Daoy (cell line): ENCODE measurements at places on chromosomes 7 and 10. TPM values are rescaled to one million over a fixed set of nuclear protein-coding genes. Genes with fewer than 3 reads are reported as not detected.

DNA sequence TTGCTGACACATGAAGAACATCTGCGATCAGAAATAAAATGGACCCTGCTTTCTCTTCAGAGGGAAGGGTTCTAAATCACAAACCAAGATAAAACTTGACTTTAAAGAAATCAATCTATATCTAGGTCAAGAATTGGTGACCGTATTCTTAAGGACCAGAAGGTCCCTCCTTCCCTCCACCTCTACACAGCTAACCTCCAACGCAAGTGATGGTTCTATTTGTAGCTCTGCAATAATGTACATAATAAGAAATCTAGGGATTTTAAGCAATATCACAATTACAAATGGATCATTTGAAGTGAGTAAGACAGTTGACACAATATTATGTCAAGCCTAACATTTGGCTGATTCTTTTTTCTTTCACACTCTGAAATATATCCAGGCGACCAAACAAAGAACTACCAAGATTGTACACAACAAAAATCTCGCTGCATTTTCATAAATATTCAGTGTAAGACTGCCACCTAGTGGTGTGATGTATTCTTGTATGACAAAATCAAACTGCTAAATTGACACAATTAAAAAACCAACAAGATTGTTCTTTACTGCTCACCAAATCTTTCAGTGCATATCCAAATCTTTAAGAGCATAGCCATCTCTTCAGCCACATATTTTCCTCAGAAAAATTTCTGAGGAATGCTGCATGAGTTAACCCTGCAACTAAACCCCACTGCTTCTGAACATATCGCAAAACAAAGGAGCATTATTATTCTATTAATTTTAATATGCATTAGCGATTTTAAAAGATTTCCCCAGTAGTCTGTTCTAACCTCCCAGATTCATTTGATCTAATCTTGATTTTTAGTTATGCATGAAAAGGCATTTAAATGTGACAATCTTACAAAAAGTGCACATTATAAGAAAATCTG is 44.5 kb downstream of the ICA1 start:
- DNase-seq = peak; percentile 27

GRCh38 chr10:28925121-28925663 is 247.9 kb downstream of the BAMBI start:
- no peak for DNase-seq

GRCh38 chr7:65409363-65409762 is 35.7 kb downstream of the ZNF92 start:
- DNase-seq = no peak

DNA sequence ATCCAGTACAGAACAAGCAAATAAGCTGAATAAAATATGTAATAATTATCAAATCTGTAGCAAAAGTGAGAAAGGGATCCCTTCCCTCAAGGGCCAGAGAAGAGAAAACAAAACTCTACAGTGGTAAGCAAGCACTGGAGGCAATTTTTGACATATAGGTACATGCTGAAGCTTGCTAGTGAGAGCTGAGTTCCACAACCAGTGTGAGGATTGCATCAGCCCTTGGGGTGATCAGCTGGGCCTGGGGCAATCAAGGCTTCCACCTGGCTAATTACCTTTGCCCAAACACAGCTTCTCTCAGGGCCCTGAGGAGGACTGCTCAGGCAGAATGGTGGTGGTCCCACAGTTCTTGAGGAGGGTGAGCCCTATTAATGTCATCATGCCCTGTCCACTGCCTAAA is 134.4 kb upstream of the DLX6 start:
- DNase-seq = no peak

DNA sequence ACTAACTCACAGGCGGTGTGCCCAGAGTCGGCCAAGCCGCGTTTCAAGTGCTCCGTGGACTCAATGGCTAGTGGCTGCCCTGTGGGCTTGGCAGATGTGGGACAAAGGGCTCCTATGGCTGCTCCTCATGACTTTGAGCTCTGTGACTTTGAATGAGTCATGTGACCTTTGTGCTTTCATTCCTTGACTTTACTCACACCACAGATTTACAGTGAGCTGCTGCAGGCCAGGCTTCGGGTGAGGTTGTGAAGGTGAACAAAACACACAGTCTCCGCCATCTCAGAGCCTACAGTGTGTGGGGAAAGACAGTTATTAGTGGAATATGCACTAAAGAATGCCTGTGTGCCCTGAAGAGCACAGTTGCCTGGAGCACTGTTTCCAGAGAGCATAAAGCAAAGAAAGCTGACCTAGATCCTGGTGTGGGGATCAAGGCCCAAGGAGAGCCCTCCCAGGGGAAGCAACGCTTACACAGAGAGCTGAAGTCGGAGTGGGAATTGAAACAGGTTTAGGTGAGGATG is 29.7 kb upstream of the PLEKHA1 start:
- DNase-seq = no peak

GRCh38 chr10:79399223-79399831 is 46.1 kb downstream of the ZCCHC24 start:
- DNase-seq = peak; percentile 89

The ORC5 gene
- 94.9 and 98.7 TPM in 2 replicates for total RNA-seq

The H2BK1 gene
- total RNA-seq = not detected in 2 replicates

GRCh38 chr10:125329056-125329455 is 168.7 kb upstream of the CTBP2 start:
- DNase-seq = no peak

The DDC gene
- not detected in 2 replicates for total RNA-seq

DNA sequence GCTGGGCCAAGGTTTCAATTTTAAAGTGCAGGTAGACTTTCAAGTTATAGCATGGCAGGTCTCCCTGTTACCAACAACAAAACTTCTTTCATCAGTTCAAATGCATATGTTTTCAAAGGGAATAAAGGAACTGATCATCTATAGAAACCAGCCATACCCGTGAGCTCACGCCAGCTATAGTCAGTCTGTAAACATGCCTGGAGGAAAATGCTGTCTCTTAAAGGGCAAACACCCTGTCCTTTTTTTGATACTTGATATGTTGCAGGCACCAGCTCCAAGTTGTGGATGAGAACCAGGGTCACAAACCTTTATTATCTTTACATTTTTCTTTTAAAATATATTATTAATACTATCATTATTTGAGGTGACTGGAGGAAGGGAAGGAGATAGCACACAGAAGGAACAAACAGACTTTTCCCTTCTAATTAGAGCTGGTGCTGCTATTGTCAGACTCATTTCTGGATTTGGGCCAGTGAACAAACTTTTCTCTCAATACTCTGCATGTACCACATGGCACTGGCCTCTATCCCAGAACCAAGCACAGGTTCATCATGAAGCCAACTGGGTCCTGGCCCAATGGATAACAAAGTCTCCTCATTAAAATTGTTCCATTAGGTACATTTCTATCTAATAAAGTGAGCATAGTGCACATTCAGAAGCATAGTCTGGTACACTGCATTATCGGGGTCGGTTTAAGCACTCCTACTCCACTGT is 1102.4 kb downstream of the SORCS3 start:
- DNase-seq = no peak

The LBX1 gene
- total RNA-seq = 0.06 TPM in 1 of 2 replicates, not detected in the other

DNA sequence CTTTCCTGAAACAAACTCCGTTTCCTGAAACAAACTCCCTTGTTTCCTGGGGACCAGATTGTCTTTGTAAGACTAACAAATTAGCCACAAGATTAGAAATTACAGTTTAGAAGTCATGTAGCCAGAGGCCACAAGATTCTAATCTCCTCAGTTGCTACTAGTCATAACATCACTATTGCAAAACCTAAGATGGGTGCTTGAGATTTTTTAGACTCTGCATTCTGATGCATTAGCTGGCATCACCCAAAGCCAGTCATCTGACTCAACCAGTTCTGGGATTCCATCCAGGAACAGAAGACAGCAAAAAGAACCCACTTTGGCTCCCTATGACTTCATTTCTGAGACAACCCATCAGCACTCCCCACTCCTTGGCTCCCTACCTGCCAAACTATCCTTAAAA is 367.9 kb upstream of the MBL2 start:
- no peak for DNase-seq

The PBLD gene
- total RNA-seq = 0.86 and 1.8 TPM in 2 replicates

The HOXA5 gene
- total RNA-seq = 22.6 and 41.1 TPM in 2 replicates

- DNase-seq = peak; percentile 16
Measured at GRCh38 chr10:77944519-77944918, 18.0 kb upstream of the DLG5 start.

DNA sequence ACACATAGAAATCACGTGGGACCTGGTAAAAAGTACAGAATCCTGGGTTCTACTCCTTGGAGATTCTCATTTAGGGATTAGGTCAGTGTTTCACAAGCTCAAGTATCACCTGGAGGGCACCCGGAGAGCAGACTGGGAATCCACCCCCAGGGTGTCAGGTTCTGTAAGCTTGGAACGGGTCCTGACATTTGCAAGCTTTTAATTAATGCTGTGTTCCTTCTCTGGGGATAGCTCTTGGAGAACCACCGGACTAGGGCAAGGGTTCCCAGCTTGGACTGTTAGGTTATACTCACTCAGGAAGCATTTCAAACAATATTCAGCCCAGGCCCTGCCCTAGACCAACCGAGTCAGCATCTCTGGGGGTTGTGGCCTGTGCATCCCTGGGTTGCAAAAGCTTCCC is 23.0 kb downstream of the TCF7L2 start:
- DNase-seq = no peak

GRCh38 chr10:111303887-111304286 is 227.1 kb downstream of the ADRA2A start:
- no peak for DNase-seq

DNA sequence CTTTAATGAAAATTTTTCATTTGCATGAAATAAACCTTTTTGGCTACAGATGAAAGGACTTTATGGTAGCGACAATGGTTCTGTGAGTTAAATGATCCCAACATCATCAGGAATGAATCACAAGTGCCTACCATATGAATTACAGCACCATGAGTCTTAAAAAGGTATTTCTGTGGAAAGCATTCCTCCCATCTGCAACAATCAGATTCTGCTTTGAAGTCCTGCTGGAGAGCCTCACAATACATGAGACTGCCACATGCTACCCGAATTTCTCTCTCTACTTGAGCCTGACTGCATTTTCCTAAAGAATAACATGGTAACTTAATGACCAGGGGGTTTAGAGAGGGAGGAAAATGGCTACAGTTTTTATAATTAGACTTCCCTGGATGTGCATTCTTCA is 190.3 kb downstream of the TWIST1 start:
- peak; percentile 6 for DNase-seq

DNA sequence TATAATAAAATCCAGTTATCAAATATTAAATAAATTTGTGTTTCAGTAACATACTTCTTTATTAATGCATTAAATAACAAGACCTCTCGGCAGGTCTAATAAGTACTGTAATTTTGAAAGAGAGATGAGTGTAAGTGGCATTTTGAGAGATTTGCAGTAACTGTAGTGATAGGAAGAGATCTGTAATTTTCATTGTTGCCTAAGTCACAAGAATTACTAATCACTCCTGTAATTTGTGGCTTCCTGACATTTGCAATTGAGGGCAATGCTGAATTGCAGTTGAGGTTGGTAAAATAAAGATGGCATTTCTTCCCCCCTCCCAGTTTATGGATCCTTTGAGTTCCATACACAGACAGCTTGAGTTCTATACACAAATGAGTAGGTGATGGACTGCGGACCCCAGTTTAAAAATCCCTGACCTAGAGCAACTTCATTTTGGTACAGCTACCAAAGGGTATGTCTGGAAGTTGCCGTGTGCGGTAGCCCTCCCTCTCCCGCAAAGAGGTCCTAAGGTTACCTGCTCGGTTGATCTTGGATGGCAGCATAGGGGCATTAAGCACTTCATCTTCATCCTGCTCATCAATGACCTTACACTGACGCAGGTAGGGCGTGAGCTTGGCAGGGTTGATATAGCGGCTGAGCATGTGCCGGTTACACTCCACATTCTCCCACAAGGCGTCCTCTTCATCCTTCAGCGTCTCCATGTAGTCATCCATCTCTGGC is 96.4 kb downstream of the CARD11 start:
- no peak for DNase-seq

GRCh38 chr7:130877236-130877990 is 143.4 kb upstream of the KLF14 start:
- DNase-seq = no peak

GRCh38 chr7:18771834-18772566 is 276.5 kb downstream of the HDAC9 start:
- DNase-seq = no peak

DNA sequence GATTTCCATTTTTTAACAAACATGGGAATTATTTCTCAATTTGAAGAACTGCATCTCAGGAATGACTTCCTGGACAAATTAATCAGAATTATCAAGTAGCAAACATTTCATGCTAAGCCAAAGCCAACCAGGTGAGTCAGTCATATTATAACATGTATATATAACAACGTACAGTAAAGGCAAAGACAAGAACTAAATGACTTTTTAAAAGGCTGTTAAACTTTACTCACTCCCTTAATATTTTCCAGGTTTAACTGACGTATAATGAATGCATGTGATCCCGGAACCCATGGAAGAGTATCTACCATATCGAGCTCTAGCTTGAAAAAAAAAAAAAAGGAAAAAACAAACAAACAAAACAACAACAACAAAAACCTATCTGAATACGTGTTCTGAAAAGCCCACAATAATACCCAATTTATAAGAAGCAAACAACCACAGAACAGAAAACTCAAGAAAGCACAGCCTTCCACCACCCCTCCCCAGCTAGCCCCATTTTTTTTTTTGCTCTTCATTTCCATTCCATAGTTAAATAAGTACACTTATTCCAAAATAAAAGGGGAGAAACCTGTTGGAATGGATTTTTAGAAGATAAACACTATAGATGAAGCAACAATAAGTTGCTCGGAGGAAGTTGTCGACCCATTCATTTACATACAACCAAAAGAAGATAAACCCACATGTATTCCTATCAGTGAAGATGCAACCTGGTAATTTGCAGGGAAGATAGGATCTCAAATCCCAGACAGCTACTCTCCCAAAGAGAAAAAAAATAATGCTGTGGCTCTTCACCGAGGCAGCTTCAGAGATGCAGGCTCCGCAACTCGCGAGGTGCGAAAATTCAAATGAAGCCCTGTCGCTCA is 537 bp downstream of the NAPEPLD start:
- DNase-seq = no peak

- no peak for DNase-seq
Measured at GRCh38 chr10:14751014-14751896, 23.4 kb downstream of the FAM107B start.

- no peak for DNase-seq
Measured at GRCh38 chr10:114167985-114168384, 6.0 kb downstream of the CCDC186 start.

GRCh38 chr10:113094114-113094486 is 144.1 kb downstream of the TCF7L2 start:
- DNase-seq = no peak

DNA sequence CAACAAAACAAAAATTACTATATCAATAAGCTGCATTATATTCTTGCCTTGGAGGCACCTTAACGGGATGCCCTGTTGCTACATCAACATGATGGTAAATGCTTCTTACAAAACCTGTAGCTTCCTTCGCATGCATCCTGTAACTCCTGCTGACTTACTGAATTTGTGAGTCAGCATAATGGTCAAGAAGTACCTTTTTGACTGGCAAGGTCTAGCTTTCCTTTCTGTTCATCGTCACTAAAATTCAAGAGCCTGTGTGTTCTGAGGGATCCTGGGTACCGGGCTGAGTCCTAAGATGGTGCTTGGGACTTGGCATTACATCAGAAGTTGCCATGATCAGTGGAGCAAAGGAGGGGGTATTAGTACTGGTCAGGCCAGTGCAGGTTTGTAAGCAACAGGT is 4.9 kb downstream of the PFKFB3 start:
- no peak for DNase-seq

The PPP1R3C gene
- 0.54 and 0.74 TPM in 2 replicates for total RNA-seq
